ENCODE measurements at places on chromosomes 1 and 21.
A peak's percentile ranks its signal among the peaks of the same experiment; 100 is the strongest.

GRCh38 chr1:55155522-55155921 lies 59.6 kb downstream of the USP24 start:
- no peak for DNase-seq

- DNase-seq: no peak
Observed at GRCh38 chr21:36882776-36883175, 83.7 kb downstream of the HLCS start.

DNA sequence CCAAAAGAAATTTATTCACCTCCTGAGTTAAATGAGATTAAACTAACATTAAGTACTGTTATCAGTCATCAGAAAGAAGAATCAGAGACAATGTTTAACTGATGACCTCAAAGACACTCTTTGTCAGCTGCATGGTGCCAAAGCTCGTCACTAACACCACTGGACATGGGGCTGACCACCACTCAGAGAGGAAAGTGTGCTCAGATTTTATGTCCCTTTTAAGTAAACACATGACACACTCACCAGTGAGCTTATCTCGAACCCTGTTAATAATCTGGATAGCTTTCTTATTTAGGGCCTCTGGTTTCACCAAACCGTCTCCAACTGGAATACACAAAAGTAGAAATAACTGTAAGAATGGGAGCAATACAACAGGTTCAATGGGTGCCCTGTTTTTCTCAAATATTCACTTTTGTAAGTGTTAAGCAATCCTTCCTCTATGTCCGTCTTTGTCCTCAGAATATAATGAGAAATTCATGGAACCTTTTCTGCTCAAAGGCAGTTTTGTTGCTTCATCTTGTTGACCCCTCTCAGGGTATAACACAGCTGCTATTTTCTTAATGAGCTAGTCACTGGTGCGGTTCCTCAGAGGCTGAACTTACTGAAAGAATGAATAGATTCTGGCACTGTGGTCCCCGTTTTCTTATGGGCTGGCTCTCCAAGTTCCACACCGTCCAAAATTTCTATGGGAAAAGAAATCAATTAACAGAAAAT lies 9.5 kb upstream of the EXOSC10 start:
- no peak for DNase-seq

DNA sequence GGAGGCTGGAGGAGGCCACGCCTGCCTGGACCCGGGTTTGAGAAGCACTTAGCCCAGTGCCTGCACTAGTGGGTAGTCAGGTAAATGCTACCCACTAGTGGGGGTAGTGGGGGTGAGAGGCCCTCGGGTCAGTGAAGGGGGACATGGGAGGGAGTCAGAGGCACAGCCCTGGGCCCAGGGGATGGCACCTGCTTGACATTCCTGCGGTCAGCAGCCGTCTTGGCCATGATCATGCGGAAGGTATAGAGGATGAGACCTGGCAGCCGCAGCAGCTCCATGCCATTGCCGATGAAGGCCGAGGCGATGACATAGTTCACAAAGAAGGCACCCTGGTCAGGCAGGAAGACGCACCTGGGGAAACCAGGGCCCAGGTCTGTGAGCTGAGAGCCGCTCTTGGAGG lies 28.7 kb downstream of the TMEM63A start:
- DNase-seq: no peak

- no peak for DNase-seq
Observed at GRCh38 chr1:113751516-113751915, 7.8 kb downstream of the PHTF1 start.

- DNase-seq: no peak
Observed at GRCh38 chr1:111242805-111243523, 15.5 kb downstream of the CHI3L2 start.

DNA sequence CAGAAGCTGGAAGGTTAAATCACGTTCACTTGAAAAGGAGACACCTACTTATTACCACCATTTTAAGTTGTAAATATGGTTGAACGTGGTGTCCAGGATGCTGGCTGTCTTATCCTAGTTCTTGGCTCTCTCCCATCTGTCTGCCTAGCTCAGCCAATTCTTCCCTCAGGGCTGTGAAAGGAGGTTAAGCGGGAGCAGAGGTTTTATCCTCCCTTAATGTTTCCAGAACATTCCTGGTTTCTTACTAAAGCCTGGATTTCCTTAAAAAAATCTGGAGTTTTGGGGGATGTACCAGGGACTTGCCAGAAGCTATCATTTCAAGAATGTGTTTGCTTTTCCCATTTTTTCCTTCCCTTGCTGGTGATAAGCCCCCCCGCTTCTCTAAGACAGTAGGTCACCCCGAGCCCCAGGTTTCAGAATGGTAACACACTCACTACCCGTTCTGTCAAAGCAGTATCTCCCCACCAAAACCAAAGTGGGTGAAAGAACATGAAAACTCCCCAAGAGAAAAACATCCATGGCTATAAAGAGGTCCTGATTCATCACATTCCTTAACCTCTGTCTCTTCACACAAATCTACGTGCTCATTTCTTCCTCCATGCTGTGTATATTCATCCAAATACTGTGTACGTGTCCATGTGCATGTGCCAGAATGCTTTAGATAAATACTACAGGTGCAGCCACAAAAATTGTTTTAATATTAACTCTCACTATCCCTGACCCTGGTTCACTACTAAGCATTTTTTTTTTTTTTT lies 114.7 kb downstream of the MAP3K21 start:
- no peak for DNase-seq

DNA sequence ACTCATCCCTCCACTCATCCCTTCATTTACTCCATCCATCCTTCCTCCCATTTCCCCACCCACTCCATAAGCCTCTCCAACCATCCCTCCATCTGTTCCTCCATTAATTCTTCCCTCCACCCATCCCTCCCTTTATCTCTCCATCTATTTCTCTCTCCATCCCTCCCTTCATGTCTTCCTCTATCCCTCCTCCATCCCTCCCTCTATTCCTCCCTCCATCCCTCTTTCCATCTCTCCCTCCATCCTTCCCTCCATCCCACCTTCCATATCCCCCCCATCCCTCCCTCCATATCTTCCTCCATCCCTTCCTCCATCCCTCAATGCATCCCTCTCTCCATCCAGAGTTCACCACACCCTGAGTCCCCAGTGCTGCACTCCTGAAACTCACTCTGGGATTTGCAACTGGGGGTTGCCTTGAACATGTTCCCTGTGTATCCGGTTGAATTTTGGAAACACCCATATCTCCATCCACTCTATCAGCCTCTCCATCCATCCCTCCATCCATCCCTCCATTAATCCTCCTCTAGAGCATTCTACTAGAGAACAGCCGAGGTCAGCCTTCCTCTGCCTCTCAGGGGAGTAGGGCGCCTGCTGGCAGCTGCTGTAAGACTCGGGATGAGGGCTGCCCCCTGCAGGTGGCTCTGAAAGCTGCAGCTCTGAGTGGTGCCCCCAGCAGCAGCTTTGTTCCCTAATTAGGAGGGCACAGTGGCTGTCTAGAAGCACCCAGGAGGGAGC lies 39.4 kb downstream of the ABCG1 start:
- DNase-seq: no peak

GRCh38 chr1:53734650-53735211 lies 4.2 kb downstream of the GLIS1 start:
- DNase-seq: no peak

DNA sequence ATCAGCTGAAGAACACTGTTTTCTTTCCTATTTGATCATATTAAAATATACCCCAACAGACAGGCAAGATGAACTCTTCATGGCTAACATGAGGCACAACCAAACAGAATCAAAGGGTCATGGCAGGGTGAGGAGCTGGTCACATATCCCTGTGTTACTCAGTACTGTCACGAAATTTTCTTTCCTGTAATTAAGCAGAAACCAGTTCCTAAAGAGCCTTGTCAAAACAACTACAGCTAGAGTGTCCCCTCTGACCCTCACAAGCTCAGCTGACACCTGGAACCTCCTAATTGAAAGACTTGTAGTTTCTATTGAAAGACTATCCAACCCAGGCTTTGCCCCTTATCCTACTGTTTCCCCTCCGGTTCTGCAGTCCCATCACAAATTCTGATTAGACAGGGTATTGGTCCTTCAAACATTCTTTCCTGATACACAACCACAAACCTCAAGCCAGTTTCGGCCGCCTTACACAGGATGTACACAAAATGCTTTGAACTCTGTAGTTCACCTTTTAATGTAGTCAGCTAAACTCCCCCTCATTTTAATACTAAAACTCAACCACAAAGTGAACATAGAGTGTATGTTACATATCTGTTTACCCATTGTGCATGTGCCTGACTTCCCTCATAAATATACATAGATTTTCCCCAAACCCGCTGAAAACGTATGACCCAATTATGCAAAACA lies 651.9 kb downstream of the MRPL39 start:
- DNase-seq: no peak

GRCh38 chr1:208653426-208653825 lies 409.2 kb upstream of the PLXNA2 start:
- no peak for DNase-seq

GRCh38 chr1:39044762-39045161 lies 18.6 kb downstream of the NDUFS5 start:
- no peak for DNase-seq

- DNase-seq: no peak
Observed at GRCh38 chr1:163565166-163565565, 243.4 kb downstream of the NUF2 start.

DNA sequence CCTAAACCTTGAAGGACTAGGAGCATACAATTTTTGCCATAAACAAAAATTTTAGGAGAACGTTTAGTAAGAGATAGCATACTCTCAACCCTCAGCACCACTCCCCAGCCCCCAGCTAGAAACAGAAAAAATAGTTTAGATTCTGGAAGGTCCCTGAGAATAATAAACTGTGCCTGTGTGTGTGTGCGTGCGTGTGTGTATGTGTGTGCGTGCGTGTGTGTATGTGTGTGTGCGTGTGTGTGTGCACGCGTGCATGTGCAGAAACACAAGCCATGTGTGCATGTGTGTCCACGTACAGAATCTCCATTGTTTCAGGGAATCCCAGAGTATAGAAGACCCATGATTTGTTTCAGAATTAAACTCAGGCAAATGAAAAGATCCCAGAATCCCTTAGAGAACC lies 62.6 kb downstream of the CASQ2 start:
- DNase-seq: no peak

DNA sequence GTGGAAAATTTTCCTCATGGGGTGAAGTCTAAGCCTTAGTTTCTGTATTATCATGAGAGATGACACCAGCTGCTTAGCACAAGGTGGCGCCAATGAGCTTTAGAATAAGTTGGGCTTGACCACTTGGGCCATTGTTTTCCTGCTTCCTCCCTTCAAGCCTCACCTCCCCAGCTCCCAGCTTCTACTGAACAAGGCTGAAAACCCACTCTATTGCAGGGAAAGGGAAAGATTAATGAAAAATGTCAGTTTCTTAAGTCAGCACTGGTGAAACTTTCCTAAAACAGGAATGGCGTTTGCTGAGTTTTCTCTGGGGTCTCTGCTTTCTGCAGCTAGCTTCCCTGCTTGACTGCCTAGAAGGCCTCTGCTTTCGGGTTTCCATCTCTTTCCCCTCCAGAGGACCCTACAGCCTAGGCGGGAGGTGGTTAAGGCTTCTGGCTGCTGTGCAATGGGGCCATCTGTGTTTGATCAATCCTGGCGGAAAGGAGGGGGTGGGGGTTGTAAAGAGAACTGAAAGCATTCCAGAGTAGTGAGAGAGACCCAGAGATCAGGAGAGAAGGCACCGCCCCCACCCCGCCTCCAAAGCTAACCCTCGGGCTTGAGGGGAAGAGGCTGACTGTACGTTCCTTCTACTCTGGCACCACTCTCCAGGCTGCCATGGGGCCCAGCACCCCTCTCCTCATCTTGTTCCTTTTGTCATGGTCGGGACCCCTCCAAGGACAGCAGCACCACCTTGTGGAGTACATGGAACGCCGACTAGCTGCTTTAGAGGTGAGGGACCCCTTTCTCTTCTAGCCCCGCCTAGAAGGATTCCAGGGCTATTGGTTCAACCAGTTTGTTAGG lies at the start of gene OLFML3:
Gene OLFML3 (plus strand): TSS at position 612 of the 840 bp plus-strand sequence. CDS start 43 bp downstream, at position 655.
- DNase-seq: peak; percentile 54

DNA sequence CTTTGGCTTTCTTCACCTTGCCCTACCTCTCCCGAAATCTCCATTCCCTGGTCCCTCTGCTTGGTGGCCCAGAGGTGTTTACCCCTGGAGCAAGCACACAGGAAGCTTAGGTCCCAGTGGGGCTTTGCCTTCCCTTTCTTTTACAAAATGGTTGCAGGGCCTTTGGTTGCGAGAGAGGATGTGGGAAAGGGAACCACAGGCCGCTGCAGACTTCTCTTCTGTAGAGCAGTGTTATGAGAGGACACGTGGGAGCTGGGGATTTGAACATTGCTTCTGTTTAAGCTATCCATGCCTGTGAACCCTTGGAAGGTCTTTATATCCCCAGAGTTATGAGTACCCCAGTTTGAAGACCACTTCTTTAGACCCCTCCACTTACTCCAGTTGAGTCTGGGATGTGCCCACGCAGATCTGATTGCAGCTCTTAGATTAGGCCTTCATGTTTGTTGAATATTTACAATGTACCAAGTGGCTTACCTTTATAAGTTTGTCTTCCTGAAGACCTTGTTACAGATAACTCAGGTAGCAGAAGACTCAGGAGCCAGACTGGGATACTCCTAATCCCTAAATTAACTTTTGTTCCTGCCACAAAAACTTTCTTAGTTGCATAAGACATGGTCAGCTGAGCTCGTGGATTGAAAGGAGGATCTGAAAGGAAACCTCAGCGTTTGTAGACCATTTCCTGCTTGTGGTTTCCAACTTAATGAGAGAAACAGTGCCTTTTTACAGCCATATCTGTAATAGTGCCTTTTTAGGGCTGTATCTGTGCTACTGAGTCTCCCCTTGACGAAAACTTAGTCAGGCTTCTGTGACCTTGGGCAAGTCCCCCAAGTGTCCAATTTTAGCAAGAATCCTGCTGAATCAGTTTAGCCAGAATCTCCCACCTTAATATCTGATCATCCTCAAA lies 21.9 kb upstream of the IVNS1ABP start:
- DNase-seq: no peak

- no peak for DNase-seq
Observed at GRCh38 chr1:15742339-15742801, at the start of gene TMEM82. TSS of gene TMEM82 (plus strand) at chr1:15742499. CDS start at chr1:15742560, 61 bp downstream.

- DNase-seq: no peak
Observed at GRCh38 chr1:109762039-109762585, 1.6 kb downstream of the EPS8L3 start.

DNA sequence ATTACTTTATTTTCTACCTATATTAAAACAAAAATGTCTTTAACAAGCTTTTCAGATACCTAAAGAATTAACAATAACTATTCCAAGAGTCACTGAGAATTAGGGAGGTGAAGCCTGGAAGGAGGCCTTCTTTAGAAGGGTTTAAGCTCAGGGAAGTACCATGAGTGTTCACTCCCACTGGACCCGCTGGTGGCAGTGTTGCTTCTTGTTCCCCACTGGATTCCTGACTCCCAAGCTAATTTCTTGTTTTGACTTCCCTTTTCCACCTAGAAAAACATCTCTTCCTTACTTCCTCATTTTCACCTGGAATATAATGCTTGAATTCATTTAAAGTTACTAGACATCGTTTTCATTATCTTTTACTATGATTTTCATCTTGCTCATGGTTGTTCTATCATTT lies 264.2 kb downstream of the HMCN1 start:
- no peak for DNase-seq

GRCh38 chr1:228305721-228306152 lies 97.9 kb downstream of the OBSCN start:
- no peak for DNase-seq
